ENCODE measurements at places on chromosomes 11 and 22.
A peak's percentile ranks its signal among the peaks of the same experiment; 100 is the strongest.

- DNase-seq = no peak
Measured at GRCh38 chr22:24688256-24688655, 85.3 kb downstream of the GGT1 start.

DNA sequence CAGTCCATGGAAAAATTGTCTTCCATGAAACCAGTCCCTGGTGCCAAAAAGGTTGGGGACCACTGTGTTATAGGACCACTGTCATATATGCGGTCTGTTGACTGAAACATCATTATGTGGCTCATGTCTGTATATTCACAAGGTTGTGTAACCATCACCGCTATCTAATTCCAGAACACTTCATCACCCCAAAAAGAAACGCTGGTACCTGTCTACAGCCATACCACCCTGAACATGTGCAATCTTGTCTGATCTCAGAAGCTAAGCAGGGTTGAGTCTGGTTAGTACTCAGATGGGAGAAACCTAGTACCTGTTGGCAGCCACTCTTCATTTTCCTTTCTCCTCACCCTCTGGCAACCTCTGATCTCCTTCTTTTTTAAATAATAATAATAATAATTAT, 12.9 kb upstream of the PIK3IP1 start:
- no peak for DNase-seq

GRCh38 chr11:128499613-128500253, 87.6 kb downstream of the ETS1 start:
- no peak for DNase-seq

- DNase-seq = peak; percentile 80
Measured at GRCh38 chr11:27698872-27699241, 1.4 kb downstream of the BDNF start.

- DNase-seq = no peak
Measured at GRCh38 chr11:12845163-12845562, 164.0 kb upstream of the RASSF10 start.

DNA sequence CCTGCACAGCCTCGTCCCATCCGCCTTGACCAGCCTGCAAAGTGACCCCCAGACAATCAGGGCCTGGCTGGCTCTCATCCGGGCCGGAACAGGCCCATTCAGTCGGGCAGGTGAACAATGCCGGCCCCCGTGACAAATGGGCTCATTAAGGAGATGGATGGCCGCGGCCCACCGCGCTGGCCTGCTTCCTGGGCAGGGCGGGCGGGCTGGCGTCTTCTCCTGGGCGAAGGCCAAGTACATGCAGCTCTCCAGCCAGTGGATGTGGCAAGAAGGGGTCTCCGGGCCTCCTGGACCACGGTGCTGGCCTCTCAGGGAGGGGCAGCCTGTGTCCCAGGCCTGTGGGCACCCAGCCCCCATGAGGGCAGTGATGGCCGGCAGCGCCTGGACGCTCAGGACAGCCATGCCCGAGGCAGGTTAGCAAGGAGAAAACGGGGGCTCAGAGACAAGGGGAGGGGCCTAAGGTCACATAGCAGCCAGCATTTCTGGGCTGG, 1022.8 kb downstream of the BRD1 start:
- no peak for DNase-seq

DNA sequence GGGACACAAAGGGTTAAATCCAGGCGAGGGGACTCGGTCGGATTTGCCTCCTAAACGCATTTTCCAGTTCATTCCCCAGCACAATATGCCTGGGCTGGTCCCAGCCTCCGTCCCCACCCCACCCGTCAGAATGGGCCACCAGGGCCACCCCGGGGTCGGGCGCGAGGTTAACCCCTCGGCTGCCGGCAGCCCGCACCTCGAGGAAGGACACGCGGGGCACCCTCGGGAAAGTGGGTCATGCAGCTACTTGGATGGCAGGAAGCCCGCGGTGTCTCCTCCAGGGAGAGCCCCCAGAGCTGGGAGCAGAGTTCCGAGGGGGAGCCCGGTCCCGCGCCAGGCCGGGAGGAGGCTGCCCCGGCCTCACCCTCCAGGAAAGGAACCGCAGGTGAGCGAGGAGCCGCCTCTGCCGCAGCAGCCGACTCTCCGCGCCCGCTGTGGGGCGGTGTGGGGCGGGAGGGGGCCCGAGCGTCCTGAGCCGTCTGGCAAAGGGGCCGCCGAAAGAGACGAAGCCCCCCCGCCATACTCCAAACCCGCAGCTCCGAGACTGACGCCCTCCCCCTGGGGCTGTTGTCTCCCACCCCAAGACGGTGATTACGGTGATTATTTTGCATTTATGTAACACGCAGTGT, 1.4 kb downstream of the NECTIN1 start:
- DNase-seq = no peak

DNA sequence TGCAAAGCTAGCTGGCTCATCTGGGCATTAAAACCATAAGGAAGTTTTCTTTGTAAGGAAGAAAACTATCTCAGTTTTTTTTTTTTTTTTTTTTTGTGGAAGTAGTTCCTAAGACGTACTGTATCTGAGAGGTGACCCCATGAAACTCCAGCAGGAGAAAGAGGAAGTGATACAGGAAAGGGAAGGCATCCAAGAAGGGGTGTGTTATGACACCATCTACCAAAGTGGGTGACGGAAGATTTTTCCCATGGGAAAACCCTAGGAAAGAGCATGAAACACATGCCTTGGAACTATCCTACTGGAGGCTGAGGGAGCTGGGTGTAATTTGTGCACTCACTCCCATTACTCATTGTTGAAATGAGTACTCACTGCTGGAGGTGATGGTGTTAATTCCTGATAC, 63.8 kb upstream of the ARHGAP20 start:
- no peak for DNase-seq

DNA sequence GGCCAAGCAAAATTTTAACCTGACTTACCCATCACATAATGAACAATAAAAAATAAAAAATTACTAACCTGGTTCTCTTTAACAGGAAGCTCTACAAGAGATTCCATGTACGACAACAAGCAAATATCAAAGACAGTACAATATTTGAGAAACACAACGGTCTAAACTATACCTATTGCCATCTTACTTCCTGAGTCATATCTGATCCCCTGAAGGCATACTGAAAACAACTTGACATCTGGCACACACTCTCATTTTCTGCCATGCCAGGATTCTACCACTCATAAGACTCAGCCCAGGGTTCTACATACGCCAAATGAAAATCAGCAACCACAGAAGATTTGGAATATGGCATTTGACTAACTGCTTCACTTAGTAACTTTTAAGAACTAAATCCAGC, 13.8 kb downstream of the DENND5A start:
- peak; percentile 41 for DNase-seq

DNA sequence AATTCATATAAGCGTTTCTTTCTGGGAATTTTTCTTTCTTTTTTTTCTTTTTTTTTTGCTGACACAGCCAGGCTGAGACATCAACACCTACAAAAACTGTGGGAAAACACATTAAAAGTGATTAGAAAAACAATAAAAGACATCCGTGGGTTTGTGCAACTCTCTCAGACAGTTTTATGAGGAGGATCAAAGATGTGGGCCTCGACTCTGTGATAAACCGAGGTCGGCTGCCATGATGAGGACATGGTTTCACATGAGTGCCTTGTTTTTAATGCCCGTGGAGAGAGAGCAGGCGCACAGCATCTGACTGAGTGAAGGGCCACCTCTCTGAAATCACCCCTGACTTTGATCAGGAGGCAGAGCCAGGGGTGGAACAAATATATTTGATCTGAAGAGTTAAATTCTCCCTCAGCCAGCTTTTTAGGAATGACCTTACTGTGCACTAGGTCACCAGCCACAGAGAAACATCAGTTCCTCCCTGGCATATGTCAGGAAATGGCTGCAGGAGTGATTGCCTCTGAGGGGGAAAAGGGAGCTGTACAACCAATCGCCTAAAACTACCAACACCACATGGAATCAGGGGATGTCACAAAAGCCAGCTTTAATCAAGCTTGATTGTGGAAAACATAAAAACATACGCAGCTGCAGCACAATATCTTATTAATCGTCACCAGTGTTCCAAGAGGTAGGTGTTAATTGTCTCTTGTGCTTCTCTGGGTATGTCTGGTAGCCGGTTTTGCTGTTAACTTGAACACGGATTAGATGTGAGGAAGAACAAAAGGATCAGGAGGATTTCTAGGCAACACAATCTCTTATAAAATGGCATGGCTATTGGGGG, 164.7 kb downstream of the MAML2 start:
- DNase-seq = no peak

- DNase-seq = no peak
Measured at GRCh38 chr11:19646308-19646707, 66.3 kb upstream of the NAV2 start.

- no peak for DNase-seq
Measured at GRCh38 chr11:93653571-93653970, 7.9 kb upstream of the CEP295 start.

DNA sequence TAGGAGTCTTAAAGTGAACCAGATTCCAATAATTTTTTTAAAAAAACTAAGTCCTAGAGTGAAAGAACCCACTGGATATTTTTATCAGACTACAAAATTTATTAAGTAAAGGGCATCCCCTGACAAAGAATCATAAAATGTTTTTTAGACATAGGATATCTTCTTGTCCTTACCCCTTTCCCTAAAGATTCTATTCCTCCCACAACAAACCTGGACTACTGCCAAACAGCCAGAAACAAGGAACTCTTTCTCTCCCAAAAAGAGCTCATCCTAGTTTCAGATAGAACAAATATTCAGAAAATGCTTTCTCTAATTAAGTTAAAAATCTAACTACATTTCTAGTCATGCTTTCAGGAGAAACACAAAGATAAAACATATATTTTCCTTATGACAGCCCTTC, 327.1 kb downstream of the FAM181B start:
- DNase-seq = no peak

DNA sequence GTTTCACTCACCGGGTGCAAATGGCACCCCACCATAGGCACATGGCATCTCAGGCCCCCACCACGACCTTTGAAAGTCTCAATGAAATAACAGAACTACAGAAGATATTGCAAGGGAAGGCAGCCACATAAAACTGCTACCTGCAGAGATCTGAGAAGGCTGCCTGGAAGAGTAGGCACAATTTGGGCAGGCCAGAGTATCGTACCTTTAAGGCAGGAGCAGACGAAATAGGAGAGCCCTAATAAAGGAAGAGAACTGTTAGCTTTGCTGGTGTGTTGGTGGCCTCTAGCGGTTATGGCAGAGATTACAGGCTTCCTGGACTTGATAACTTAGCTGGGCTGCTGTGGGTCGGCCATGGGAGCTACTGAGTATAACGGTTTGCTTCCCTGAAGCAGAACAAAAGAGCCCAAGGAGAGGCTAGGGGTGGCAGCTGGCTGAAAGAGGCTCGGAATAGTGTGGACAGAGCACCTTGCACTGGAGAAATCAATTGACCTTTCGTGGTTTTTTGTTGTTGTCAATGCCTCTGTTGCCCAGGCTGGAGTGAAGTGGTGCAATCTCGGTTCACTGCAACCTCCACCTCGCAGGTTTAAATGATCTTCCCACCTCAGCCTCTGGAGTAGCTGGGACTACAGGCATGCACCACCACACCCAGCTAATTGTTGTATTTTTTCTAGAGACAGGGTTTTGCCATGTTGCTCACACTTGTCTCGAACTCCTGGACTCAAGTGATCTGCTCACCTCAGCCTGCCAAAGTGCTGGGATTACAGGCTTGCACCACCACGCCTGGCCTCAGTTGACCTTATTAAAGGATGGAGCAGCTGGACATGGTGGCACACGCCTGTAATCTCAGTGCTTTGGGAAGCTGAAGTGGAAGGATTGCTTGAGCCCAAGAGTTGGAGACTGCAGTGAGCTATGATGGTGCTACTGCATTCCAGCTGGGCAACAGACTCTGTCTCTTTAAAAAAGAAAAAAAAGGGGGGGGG, 4.8 kb downstream of the SDF2L1 start:
- DNase-seq = peak; percentile 56

GRCh38 chr11:13229711-13230318, 47.8 kb upstream of the BMAL1 start:
- no peak for DNase-seq

DNA sequence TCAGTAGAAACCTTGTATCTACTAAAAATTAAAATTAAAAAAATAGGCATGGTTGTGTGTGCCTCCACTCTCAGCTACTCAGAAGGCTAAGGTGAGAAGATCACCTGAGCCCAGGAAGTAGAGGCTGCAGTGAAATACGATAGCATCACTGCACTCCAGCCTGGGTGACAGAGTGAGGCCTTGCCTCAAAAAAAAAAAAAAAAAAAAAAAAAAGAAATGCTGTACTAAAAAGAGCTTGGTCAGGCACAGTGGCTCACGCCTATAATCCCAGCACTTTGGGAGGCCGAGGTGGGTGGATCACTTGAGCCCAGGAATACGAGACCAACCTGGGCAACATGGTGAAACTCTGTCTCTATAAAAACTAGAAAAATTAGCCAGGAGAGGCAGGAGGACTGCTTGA, 36.5 kb downstream of the SBF2 start:
- no peak for DNase-seq

DNA sequence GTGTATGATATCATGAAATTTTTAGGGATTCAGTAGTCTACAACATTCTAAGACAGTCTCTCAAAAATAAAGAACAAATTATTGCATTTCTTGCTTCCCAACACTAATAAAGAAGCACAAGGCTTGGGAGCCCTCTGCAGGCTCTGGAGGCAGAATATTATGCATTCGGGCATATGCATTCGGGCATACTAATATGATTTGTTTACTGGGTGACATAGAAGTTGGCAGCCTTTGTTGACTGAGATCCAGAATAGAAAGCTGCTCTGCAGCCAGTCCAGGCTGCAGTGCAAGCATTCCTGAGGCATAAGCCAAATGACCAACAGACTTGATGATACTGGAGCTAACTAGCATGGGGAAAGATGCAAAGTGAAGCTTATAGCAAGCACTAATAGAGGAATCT, 945.5 kb downstream of the OPCML start:
- no peak for DNase-seq

DNA sequence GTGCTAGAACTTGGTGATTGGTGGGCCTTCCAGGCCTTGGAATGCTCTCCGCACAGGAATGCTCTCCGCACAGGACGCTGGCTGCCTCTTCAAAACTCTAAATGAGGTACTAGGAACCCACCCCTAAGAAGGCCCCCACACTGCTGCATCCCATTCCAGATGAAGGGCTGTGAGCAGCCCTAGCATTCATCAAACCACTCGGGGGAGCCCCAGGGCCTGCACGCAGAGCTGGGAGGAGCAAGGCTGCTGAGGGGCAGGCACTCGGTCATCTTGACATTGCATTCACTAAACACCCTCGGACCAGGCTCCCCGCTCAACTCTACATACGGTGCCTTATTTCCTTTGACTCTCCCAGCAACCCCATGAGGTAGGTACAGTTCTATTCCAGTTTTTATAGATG, 49.2 kb upstream of the EMID1 start:
- DNase-seq = peak; percentile 7

GRCh38 chr11:94193288-94193687, 64.6 kb downstream of the PANX1 start:
- no peak for DNase-seq

GRCh38 chr11:66637557-66638176, 836 bp upstream of the RBM4 start:
- DNase-seq = no peak

DNA sequence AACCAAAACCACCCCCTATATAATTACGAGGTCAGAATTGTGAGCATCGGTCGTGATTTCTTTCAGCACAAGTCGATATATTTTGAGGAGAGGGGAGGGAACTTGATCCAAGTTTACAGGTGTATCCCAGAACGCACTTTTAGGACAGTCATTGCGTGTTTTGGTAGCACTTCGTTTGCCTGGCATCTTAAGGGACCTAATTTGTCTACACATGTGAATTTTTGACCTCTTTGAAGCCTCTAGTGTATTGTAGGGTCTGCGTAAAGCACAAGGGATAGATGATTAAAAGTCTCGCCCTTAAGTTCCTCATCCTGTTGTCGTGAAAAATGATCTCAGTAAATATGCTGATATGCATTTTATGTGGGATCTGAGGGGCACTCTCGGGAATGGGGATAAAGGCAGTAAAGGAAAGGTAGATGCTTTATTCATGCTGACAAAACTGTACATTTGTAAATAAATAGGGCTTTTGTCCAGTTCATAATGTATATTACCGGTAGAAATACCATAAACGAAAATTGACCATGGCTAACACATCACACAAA, 632 bp upstream of the CCDC34 start:
- no peak for DNase-seq

Measured in HTR-8/SVneo (cell line).